ENCODE measurements at places on chromosomes 3 and 15.

DNA sequence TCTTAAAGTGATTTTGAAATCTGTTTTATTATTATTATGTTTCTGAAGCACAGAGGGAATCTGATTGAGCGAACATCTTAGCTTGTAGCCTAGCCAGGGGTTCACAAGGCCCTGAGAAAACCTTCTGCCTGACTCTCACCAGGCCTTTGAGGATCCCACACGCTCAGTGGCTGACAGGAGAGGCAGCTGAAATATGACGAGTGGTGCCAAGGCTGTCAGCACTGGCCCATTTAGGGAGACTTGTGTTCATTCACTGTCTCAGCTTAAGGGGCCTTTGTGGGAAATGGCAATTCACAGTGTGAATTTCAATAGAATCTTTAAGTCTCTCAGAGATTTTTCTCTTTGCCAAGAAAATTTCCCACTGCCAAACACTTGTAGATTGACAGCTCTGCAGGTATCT, 770.9 kb downstream of the TUSC7 start:
- DNase-seq, result no peak

- DNase-seq, result peak; percentile 2
Observed at GRCh38 chr15:51536965-51537574, 85.5 kb downstream of the DMXL2 start.

GRCh38 chr3:157429708-157430107, 6.9 kb upstream of the PTX3 start:
- DNase-seq, result no peak

DNA sequence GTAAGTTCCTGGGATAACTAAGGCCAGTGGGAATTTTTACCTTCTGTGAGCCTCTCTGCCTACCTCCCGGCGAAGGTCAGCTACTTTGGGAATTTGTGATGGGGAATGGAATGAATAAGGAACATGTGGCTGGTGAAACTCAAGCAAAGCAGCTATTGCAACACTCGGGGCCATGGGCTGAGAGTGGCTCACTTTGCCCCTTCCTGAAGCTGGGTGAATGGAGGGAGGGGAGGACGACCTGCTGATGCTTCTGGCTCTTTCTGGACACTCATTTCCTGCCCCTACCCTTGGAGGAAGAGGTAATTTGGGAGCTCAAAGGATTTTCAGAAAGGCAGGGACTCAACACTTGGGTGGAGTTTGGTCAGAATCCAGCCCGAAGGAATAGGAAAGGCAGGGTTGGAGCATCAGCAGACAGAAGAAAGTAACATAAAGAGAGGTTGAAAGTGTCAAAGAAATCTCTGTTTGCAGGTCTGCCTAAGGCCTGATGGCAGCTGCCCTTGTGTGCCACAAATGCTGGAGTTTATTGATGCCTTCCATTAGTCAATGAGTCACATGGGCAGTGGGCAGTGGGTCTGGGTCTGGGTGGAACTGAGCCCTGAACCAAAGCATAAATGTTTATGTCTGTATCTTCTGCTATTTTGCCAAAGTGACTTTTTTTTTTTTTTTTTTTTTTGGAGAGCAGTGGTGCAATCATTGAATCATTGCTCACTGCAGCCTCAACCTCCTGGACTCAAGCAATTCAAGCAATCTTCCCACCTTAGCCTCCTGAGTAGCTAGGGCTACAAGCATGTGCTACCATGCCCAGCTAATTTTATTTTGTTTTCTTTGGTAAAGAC, 12.4 kb downstream of the LAMP3 start:
- no peak for DNase-seq

- DNase-seq, result no peak
Observed at GRCh38 chr3:160617636-160618035, 52.3 kb upstream of the KPNA4 start.

GRCh38 chr3:168251371-168251770, 155.6 kb upstream of the GOLIM4 start:
- DNase-seq, result no peak

DNA sequence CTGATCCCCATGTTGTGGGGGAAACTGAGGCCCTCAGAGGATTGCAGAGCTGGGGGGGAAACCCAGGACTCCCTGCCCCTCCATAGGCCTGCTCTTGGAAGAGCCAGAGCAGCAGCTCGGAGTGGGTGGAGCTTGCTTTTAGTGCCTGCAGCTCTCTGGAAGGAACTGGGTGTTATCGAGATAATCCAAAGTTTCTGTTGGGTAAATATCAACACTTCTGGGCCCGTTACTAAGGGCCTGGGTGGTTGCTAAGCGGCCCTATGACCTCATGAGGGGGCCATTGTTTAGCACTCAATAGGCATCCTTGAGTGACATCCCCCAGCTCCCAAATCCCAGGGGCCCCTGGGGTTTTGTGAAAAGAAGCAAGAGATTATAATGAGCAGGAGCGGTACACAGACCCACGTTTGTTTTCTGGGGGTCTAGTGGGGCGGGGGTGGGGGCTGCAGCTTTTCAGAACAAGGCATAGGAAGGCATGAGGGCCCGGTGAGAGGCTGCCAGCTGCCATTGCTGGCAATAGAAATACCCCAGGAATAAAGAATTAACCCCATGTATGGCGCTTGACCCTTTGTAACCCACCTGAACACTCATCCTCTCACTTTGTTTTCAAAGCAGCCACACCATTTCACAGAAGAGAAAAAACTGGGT, 48.3 kb upstream of the ATP2B2 start:
- DNase-seq, result no peak

DNA sequence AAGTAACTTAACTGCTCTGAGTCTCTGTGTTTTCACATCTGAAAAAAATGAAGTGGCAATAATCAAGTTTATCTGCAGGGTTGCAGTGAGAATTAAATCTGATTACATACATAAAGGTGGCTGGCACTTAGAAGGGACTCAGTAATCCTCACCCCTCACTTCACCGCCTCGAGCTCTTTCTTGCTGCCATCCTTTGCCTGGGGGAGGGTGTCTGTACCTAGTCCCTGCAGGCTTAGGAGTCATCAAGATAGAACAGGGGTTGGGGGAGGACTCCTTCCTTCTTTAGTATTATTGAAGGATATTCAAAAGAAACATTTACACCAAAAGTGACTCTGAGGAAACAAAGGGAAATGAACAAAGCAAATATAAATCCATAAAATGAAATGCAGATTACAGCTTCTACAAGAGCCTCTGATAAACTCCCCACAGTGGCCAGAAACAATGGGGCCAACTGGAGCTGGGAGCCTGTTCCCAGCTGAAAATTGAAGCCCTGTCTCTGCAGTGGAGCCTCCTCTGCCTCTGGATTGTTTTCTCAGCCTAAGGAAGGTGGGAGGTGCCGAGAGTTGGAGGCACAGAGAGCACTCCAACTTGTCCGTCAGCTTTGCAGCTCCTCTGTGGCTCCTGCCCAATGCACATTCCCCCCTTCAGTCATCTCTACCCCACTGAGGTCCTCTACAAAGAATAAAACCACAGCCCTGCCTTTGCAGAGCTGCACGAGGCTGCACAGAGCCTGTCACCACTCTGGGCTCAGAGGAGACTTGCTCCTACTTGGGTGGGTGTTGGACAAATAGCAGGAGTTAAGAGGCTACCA, 41.8 kb downstream of the CRYGS start:
- no peak for DNase-seq

- DNase-seq, result peak; percentile 63
Observed at GRCh38 chr3:127984241-127984975, 67.8 kb upstream of the SEC61A1 start.

Data from BJ (cell line).